Stimulated activated CD4-positive, alpha-beta T cell treated with anti-CD3 and anti-CD28 coated beads, Interleukin-15, amount 100 ng/mL, for 1 hour (primary cell): ENCODE measurements at places on chromosomes 7 and 10.

DNA sequence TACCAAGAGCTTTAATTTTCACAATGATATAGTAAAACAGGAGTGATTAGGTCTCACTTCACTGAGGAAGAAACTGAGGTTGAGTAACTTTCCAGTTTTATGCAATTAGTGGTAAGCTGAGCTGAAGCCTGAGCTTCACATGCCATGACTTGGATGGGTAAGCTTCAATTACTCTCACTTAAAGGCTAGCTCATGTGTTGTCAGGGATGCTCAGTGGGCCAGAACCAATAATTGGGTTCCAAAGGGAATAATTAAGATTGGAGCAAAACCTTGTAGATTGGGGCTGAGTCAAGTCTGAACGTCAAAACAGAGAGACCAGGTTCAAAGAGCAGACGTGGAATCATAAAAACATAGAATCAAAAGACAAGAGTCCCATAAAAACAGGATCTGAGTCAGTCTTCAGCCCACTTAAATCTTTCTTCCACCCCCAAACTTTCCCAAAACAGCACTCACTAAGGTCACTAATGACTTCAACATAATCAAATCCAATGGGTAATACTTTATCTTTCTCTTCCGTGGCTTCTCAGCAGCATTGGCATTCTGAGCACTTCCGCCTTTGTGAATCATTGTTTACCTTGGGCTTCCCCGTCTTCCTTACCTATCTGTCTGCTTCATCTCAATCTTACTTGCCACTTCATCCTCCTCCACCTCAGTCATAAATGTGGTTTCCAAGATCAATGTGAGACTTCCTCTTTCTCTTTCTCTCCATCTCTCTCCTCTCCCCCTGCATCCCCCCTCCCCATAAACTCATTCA, 23.0 kb upstream of the EGFR start:
- no peak for DNase-seq

- no peak for DNase-seq
These were observed 101.7 kb upstream of the SVIL start for GRCh38 chr10:29736366-29737073.

DNA sequence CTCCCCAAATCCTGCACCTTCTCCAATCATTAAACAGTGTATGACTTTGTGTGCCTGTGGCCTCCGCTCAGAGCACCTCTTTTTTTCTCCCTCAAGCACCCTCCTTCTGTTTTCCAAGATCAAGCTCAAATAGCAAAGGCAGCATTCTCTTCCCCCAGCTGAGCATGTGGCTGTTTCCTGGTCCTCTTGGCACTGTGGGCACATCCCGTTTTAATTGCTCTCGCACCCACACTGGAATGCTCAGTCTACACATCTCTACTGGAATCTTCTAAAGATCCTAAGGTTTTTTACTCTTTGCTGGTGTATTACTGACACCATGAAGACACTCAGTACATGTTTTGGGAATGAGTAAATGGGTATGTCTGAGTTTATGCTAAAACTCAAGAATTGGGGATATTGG, 107.4 kb downstream of the WDFY4 start:
- no peak for DNase-seq

- no peak for DNase-seq
These were observed 175.0 kb downstream of the CFTR start for GRCh38 chr7:117654780-117655179.

DNA sequence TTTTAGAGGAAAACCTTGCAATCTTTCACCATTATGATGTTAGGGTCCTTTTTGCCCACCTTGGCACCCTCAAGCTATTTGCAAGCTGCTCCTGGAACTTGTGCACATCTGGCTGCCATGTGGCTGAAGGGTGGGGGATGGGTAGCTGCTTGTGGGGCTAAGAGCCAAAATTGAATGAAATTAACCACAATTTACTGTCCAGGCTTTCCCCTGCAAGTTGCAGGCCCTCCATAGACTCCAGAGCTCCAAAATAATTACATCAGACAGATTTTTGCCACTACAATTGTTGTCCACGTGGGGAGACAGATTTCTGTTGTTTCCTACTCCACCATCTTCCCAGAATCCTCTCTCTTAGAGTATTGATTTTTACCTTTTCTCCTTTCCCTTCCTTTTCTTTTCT, 19.1 kb downstream of the PI4K2A start:
- no peak for DNase-seq

GRCh38 chr7:113756250-113756649, 162.6 kb downstream of the PPP1R3A start:
- DNase-seq, result no peak

- DNase-seq, result no peak
These were observed 7.6 kb upstream of the C10orf105 start for GRCh38 chr10:71727105-71727737.

GRCh38 chr10:59523851-59524250, 161.5 kb upstream of the FAM13C start:
- no peak for DNase-seq

DNA sequence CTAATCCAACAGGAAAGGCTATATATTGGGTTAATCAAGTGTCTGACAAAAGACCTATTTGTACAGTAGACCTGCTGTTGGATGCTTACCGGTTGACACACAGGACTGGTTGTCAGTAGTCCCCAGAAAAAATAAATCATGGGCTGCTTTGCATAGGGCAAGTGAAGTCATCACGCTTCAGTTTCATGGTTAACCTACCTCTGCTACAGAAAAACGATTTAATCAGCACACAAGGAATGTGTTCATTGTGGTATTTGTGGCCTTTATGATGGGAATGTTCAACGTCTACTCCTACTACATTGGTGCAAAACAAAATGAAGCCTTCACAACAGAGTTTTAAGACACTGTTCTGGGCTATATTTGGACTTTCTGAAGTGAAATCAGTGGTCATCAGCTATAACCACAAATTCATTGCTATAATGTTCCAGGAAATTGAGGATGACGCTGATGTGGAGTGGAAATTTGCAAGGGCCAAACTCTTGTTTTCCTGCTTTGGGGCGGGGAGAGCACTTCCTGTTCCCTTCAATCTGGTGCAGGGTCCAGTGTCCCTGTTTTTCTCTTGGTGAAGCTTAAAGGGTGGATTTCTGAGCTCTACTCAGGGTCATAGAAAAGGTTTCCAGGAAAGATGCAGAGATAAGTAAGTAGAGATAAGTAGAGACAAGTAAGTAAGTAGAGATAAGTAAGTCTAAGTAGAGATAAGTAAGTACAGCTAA, 39.3 kb upstream of the GGCT start:
- no peak for DNase-seq

DNA sequence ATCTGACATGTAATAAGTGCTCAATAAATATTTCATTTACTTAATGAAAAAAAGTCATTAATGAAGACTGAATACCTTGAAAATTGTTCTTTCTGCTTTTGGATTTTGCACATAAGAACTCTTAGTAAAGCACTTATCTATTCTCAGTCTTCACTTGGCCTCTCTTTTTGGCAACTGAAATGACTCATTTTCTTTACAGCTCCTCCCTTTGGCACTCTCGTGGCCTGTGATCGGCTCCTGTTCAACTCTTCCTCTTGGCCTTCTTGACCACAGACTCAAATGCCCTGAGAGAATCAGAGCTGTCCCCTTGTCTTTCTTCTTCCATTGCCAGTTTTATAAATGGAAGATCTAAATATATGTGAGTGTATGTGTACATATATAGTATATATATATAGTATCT, 54.2 kb downstream of the FOXP2 start:
- DNase-seq, result no peak

- DNase-seq, result no peak
These were observed 993.7 kb upstream of the AUTS2 start for GRCh38 chr7:68604541-68604940.

- no peak for DNase-seq
These were observed 71.1 kb downstream of the FAM107B start for GRCh38 chr10:14703631-14704001.

- no peak for DNase-seq
These were observed 12.6 kb downstream of the YKT6 start for GRCh38 chr7:44213206-44213876.

- no peak for DNase-seq
These were observed 5.7 kb downstream of the SEMA3A start for GRCh38 chr7:84188786-84189405.

GRCh38 chr7:95811846-95812445, 39.6 kb downstream of the DYNC1I1 start:
- DNase-seq, result no peak

GRCh38 chr7:124688991-124689390, 76.6 kb downstream of the GPR37 start:
- DNase-seq, result no peak

DNA sequence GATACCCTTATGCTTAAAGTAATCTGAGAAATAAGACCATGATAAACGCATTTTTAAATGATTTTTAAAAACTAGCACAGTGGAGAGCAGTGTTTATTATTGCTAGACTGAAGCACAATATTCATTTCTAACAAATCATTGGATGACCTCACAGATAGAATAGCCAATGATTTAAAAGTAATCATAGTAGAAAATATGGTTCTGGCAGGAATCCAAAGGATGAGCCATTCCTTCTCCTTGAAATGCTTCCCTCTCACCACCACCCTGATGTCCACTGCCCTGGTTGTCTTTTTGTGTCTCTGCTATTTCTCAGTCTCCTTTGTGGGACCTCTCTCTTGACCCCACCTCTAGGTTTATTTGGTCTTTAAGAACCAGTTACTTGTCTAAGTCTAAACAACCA, 64.9 kb downstream of the PRKG1 start:
- no peak for DNase-seq

DNA sequence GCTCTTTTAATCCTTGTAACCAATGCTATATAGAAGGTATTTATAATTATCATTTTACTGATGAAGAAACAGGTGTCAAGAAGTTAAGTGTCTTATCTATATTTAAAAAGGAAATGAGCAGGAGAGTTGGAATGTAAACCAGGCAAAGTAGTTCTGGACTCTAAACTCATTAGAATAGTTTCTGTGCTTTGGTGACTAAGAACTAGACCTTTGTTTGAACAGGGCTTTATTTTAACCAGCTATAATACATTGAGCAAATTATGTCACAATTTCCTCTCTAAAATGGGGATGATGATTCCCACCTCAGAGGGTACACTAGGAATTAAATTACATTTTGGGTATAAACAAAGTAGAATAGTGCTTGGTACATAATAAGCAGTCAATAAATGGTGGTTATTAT, 236.0 kb downstream of the MAGI2 start:
- DNase-seq, result no peak

DNA sequence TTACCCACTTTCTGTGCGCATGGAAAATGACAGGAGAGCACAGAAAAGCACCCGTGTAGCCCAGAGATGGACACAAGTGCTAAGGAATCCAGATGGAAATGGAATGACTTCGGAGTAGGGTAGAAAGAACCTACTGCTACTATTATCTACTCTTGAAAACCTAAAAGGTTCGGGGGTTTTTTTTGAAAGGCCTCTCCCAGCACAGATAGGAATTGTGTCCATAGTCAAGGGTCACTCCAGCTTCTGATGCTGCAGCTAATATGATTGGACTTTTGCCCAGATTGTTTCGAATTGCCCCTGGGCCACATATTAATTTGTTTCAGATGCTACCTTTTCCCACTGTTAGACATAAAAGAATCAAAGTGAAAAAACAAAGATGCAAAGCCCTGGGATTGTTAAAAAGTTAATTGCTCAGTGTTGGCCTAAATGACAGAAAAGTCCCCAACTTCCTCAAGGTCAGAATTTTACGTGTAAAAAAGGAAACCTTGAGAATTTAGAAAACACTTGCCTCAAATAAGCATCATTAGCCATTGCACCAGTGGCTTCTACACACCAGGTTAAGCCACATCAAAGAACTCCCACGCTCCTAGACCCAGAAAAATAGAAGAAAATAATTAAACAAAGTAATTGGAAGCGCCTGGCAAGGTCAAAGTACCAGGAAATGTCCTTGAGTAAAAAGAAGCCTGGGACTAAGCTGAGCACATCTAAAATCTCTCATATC, 40.8 kb upstream of the INSIG1 start:
- DNase-seq, result no peak

GRCh38 chr7:91411060-91411459, 146.8 kb downstream of the FZD1 start:
- no peak for DNase-seq
